Esophagus muscularis mucosa (tissue), 4 donors: ENCODE measurements at places on chromosomes 7 and 10. TPM values are rescaled to one million over a fixed set of nuclear protein-coding genes. Genes with fewer than 3 reads are reported as not detected.

The EEPD1 gene
- total RNA-seq: 18.7 TPM

DNA sequence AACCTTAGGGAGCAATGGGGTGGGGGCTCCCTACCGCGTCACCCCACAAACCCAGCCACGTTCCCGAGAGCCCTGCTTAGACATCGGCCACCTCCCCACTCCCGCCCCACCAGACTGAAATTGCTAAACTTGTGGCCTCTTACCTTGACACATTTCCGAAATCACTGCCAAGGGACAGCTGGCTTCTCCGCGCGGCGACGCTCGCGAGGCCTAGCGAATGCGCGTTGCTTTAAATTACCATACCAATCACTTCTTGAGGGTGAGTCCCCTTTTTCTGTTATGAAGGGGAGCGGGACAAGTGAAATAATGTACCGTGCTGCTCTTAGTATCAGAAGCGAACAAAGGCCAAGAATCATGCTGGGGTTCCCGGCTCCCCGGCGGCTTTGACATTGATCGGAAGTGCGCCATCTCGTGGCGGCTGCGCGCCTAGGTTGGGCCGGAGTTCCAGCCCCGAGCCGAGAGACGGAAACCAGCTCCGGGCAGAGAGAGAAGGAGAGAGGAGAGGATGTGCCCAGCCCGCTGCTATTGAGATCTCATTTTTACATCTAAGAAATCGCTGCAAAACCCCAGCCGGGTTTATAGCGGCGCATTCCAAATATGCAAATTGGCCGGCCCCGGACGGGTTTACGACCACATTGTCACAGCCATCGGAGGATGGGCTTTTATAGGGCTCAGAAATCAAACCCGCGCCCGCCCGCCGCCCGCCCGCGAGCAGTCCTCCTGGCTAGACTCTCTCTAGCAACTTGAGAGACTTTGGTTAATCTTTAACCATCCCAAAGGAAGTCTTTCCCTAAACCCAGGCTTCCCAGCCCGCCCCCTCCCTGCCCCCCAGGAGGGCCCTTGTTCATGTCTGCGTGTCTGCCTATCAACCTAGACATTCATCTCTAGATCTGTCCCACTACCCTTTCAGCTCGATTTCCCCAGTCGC lies 5.3 kb downstream of the HOXA11 start:
- DNase-seq: no peak

DNA sequence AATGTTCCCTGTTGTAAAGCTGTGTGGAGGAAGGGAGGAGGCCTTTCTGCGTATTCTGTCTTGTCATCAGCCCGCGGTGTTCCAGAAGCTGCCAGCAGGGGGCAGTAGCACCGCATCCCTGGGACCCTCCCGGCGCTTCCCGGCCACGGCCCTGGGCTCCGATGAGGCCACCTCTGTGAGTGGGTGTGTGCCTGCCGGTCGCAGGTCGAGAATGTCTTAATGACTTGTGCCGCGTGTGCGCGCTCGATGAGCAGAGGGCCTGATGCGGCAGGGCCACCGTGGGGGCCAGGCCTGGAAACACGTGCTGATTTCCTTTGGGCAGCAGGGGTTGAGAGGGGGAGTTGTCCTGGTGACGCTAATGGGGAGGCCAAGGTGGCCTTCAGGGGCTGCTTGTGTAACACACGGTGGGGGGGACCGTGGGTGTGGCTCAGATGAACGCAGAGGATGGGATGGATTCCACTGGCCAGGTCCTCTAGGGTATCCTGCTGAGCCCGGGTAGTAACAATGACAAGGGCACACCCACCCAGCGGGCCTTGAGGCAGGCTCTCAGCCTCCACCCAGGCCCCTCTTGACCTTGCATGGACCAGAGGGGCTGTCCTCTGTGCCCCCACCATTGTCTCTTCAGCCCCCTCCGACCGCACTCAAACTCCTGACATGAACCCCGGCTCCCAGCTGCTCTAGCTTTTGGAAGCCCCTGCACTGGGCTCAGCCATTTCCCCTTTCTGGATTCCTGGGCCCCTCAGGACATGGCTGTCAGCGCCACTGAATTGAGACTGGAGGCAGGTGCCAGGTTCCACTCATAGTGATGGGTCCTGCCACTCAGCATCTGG lies 135.9 kb upstream of the PODXL start:
- DNase-seq: peak; percentile 91

The ATP6V0A4 gene
- not detected for total RNA-seq

GRCh38 chr7:155038335-155038734 lies 31.8 kb upstream of the HTR5A start:
- no peak for DNase-seq

The EMX2 gene
- not detected for total RNA-seq

DNA sequence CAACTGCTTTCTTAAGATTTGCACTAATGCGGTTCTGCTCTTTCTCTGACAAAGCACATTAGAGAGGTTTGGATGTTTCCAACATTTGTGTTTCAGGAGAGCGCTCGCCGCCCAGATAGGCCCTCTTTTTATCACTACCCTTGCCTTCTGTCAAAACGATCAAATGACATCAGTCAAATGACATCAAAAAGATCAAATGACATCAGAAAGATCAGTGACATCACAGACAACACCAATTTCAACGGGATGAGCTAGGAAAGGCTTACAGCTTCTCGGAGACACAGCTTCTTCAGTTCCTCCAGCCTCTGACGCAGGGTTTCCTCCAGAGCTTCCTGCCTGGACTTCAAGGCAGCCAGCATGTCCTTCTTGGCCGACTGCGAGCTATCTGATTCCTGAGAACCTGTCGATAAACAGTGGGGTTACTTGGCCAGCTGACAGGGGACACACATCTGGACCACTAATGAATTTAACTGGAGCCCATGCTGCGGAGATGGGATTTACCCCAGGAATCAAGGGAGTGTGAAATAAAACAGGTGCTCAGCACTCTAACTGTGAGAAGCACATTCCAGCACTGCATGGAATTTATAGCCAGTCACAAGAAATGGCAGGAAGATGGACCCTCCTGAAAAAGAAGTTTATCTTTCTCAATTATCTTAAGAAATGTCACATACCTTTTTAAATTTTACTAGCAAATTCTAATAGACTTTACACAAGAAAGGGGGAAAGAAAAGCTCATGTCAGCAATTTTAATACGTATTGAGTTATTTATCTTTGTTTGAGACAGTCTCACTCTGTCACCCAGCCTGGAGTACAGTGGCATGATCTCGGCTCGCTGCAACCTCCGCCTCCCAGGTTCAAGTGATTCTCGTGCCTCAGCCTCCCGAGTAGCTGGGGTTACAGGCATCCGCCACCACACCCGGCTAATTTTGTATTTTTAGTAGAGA lies 88.2 kb downstream of the PRPF18 start:
- no peak for DNase-seq

DNA sequence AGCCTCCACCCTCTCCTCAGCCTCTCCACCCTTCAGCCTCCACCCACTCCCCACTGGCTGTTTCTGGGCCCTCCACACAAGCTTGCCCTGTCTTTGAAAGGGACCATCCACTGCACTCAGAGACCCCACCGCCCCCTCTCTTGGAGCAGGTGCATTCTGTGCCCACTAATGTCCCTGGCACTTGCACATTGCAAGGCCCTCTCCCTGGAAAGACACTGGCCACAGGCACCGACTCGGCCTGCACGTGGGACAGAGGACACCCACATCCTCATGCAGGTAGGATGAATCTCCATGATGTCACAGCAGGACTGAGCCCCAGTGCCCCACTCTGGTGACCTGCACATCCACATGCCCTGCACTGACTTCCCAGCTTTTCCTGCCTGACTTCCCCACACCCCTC lies 36.8 kb upstream of the EBF3 start:
- DNase-seq: peak; percentile 87

DNA sequence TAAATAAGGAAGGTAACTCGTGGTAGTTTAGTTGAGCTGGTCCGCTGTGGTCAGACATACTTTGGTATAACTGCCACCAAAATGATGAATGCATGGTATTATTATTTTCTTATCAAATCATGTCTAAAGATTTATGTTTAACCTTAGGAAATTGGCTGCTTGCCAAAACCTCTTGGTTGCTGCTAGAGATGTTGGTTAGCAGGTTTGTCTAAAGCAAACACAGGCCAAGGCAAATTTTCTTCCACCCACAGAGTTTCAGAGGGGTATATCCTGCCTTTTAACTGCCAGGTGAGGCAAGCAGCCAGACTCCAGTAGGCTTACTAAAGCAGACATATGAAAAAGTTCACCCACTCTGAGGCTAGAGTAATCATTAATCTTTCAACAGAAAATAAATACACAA lies 101.4 kb downstream of the SEMA3E start:
- DNase-seq: no peak

The IKZF1 gene
- 8.5 TPM for total RNA-seq

GRCh38 chr7:75718390-75719031 lies 20.2 kb downstream of the HIP1 start:
- no peak for DNase-seq

GRCh38 chr10:79181227-79181626 lies 112.5 kb downstream of the ZMIZ1 start:
- DNase-seq: no peak

GRCh38 chr7:5310822-5311405 lies 28.2 kb downstream of the SLC29A4 start:
- DNase-seq: no peak

GRCh38 chr10:80313523-80313922 lies 24.1 kb upstream of the MAT1A start:
- no peak for DNase-seq

- DNase-seq: no peak
Measured at GRCh38 chr7:44673771-44674170, 67.3 kb downstream of the OGDH start.

- DNase-seq: no peak
Measured at GRCh38 chr7:111104710-111105109, 13.8 kb downstream of the LRRN3 start.

DNA sequence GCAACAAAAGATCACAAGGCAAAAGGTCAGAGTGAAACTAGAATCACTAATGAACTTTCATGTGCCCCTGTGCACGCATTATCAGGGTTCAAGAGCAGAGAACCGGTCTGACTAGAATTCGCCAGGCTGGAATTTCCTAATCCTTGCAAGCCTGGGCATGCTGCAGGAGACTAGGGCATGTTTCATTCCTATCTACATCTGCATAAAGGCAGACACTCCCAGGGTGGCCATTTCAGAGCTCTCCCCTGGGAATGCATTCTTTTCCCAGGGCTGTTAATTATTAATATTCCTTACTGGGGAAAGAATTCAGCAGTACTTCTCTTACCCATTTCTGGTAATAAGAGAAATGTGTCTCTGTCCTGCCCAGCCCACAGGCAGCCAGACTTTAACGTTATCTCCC lies 90.5 kb downstream of the CDC14C start:
- DNase-seq: no peak

DNA sequence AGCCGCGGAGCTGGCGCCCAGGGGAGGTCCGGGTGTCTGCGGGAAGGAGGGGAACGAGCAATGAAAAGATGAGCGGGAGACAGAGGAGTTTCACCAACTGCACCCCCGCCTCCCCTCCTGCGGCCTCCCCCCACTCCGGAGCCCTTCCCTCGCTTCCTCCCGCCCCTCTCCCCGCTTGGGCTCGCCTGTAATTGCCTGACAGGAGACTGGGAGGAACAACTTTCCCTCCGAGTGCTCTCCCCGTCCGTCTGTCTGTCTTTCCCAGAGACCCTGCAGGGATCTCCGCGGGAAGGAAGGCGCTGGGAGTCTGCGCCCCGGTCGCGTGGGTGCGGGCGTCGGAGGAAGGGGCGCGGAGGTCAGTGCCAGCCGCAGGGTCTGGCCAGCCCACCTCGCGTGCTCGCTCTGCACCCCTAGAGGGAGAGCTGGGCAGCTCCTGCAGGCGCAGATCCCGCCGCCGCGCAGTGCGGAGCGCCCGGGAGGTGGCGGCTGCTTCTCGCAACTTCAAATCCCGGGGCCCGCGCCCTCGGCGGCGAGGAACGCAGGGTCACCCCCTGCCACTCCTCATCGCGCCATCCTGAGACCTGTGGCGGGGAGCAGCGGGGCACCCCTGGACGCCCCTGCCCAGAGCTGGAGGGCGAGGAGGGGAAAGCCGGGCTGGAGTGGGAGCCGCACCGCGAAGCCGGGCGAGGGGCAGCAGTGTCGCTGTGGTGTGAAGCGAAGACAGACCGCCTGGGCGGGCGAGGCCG lies 511 bp upstream of the NRP1 start:
- no peak for DNase-seq

GRCh38 chr7:156703773-156704482 lies 63.4 kb downstream of the RNF32 start:
- DNase-seq: no peak

The OR6V1 gene
- total RNA-seq: not detected

The TIMM23 gene
- 66.9 TPM for total RNA-seq

The CPEB3 gene
- total RNA-seq: 6.8 TPM
